ENCODE measurements at places on chromosomes 11 and 22.

DNA sequence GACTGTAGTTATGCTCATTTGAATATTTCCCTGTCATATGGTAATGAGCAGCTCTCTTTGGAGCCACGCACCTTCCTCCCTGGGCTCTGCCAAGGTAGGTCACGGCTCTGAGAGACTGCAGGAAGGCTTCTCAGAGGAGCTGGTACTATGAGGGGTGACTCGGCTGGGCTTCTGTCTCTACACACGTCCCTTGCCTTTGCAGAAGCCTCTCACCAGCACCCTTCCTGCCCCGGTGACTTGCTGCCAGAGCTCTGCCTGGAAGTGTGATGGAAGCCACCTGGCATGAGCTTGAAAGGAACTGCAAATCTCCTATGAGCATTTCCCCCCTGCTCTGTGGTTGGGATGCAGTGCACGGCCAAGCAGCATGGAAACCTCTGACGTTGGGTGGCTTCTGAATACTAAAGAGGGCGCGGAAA, 74.2 kb downstream of the KIRREL3 start:
- DNase-seq: no peak

DNA sequence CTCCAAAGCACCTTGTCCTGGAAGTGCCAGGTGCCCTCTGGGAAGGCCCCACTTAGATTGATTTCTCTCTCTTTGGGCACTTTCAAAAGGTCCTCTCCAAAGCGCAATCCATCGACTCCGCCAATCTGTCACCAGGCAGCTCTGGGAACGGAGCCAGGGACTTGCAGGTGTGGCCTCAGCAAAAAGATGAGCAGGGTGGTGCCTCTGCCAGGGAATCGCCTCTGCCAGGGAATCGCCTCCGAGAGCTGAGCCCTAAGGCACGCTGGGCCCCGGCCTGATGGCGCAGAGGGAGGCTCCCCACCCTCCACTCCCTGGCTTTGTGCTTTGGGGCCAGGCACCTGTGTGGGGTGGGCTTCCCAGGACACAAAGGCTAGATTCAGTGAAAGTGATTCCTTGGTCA, 1391.3 kb downstream of the TBC1D22A start:
- DNase-seq: no peak

GRCh38 chr11:69155302-69156234, at the start of gene SMIM38:
TSS of gene SMIM38 (plus strand) at chr11:69155935. CDS start at chr11:69157847, 1,912 bp downstream.
- DNase-seq: no peak

DNA sequence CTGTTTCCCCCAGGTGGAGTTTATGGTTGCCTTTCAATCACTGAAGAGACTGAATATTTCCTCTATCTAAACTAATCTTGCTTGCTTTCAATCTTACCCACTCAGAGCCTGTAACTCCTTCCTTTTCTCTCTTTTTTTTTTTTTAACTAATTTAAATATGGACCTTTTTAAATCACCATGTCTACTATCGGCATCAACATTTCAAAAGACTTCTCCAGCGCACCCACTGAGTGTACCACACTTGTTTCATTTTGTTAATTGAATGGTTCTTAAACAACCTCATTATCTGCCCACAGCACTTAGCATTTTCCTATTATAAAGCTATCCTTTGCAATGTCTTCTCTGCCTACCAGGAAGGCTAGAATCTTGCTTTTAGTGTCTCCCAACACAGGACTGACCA, 1212.5 kb downstream of the LRRC4C start:
- DNase-seq: no peak

- DNase-seq: no peak
Observed at GRCh38 chr22:47139013-47139789, 376.8 kb downstream of the TBC1D22A start.

DNA sequence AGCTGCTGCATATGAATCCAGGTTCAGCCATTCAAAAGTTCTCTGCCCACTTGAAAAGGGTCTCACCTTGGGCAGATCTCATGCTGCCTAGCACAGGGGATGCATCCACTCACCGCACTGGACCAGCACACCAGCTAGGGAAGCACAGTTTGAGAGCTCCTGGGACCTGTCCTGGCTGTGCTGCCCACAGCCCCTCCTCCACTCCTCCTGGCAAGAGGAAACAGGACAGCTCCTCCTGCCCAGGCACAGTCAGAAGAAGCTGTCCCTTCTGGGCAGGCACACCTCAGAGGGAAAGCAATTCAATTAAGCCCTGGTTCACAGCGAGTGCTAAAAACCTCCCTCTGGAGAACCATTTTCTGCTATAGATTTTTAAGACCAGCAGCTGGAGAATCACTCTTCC, 146.7 kb downstream of the ST3GAL4 start:
- no peak for DNase-seq

DNA sequence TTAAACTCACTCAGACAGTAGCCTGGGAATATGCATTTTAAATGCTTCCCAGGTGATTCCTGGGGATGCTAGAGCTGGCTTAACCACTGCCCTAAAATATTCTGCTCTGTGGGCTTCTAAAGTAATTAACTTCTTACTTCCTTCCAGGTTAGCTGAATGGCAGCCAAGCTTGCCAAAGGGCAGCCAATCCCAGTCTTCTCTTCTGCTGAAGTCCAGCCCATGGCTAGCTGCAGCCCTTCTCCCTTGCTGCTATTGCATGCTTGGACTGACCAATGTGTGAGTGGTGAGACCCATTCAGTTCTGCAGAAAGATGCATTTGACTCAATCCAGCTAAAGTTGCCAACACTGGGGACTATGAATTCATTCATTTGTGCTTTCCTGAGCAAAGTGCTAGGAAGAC, 411.9 kb downstream of the SOX6 start:
- DNase-seq: no peak

DNA sequence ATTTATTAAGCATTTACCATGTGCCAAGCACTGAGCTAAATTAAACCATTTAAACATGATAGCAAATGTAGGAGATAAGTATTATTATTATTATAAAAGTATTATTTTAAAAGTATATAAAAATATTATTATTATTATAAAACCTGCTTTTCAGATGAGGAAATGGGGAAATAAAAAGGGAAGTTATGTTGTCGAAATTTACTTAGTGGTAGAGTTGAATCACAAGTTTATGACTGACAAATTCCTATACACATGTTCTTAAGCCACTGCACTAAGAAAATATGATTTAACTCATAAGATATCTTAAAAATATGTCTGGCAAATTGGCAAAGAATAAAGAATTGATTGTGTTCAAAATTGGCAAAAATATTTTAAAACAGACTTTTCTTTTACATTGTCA, 53.8 kb downstream of the CASP12 start:
- no peak for DNase-seq

DNA sequence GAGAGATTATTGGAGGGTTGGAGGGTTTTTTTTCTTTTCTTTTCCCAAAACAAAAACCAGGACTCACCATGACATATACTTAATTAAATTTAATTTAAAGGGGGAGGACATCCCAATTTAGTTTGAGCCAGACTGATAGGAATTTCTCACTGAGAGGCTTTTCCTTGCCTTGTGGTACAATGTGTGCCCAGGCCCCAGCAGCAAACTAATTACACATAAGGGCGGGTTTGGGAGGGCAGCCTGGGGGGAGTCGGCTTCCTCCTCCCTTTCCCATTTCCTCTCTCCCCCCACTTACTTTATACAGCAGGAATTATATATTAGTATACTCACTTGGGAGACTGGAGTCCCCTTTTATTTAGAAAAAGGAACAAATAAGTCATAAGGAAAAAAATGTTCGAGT, 2.9 kb downstream of the TEAD1 start:
- DNase-seq: no peak

DNA sequence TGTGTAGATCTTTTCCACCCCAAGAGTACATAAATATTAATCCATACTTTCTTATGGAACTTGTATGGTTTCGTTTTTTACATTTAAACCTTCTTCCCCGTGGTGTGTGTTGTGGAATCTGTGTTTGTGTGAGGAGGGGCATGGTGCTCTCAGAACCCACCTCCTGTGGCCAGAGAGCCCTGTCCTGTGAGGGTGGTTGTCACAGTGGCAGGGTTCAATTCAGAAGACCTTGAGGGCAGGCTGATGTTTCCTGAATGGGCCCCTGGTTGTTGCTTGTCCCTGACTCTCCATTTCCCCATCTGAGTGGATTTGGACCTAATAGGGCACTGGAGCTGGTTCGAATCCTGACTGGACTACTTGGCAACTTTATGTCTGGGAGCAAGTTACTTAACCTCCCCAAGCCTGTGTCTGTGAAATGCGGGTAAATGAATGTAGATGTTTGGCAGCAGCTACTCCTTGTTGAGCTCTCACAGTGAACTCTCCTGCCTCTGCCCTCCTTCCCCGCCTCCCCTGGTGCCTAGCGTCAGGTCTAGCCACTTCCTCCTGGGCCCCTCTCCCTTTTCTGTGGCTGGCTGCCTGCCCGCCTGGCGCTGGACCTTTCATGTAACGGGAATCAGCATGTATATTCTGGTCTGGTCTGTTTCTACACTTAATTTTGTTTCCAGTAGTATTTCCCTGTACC, 7.3 kb downstream of the NEAT1 start:
- DNase-seq: peak; percentile 80

DNA sequence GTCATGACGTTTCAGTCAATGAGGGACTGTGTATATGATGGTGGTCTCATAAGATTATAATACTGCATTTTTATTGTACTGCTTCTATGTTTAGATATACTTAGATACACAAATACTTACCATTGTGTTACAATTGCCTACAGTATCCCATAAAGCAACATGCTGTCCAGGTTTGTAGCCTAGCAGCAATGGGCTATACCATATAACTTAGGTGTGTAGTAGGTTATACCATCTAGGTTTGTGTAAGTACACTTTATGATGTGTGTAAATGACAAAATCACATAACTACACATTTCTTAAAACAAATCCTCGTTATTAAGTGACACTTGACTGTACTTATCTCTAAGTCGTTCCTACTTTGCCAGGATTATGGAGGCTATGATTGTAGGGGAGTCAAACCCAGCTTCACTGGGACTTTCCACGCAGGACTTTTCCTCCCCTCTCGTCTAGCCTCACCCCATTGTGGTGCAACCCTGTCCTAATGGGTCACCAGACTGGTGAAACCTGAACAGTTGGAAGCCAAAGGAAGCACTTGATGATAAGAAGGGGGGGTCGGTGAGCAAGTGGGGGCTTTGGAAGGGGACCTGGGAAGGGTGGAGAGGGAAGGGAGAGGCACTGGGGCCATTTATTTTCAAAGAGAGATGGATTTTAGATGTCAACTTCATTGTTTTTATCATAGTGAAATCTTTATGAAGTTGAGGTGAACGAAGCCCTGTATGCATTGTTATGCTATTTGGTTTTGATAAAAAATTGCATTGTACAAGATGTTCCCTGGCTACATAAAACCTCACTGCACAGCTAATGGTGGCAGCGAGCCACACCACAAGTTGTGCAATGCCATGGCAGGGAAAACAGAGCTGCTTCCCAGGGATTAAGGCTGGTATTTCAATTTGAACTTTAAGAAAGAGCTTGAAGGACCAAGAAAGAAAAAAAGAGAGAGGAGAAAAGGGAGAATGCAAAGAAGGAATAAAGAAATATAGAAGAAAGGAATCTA, 129.1 kb downstream of the EHF start:
- DNase-seq: peak; percentile 53

DNA sequence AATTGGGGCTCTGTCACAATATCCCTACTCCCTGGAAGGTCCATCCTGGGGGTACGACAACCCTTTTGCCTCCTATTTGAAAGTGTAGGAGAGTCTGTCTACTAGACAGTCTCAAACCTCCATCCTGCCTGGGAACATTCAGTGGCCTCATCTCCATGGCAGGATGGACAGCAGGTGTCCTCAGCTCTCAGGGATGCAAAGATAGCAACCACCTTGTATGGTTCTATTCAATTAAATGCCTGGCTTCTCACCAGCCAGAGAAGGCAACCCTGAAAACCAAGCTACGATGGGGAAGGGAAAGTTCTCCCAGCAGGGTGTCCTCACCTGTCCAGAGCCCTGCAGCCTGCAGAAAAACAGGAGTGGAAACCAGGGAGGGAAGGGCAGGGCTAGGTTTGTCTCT, 164.9 kb downstream of the MIAT start:
- DNase-seq: no peak

DNA sequence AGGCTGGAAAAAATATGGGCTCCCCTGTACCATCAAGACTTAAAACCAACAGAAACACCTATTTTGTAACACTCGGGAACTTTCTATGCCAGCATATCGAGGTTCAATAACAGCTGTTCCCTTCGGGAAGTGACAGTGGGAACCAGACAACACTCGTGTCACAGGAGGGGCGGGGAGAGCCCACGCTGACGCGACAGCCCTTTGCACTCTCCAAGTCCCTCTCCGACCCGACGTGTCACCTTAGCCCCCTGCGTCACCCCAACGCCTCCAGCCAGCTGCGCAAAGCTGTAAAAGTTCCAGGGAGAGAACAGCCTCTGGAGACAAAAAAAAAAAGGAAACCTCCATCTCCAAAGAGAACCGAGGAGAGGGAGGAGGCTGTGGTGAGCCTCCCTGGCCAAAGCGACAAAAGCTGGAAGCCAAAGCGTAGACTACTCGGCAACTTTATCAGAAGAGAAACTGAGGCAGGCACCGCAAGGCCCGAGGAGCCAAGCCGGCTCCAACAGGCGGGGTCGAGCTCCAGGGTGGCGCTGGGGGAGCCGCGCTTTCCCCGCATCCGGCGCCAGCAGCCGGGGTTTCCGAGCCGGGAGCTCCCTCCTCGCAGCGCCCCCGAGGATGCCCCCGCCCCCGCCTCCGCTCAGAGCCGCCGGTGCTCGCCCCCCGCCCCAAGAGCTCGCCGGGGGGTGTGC, 751 bp downstream of the ARFGAP3 start:
- DNase-seq: no peak

DNA sequence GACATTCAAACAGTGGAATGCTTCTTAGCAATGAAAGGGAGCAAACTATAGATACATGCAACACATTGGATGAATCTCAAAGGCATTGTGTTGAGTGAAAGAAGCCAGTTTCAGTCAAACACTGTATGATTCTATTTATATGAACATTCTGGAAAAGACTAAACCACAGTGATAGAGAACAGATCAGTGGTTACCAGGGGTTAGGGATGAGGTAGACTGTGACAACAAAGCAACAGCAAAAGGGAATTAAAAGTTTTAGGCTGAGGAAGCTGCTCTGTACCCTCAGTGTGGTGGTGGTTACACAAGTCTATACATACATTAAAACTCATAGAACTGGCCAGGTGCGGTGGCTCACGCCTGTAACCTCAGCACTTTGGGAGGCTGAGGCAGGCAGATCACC, 23.0 kb downstream of the FDX1 start:
- no peak for DNase-seq

DNA sequence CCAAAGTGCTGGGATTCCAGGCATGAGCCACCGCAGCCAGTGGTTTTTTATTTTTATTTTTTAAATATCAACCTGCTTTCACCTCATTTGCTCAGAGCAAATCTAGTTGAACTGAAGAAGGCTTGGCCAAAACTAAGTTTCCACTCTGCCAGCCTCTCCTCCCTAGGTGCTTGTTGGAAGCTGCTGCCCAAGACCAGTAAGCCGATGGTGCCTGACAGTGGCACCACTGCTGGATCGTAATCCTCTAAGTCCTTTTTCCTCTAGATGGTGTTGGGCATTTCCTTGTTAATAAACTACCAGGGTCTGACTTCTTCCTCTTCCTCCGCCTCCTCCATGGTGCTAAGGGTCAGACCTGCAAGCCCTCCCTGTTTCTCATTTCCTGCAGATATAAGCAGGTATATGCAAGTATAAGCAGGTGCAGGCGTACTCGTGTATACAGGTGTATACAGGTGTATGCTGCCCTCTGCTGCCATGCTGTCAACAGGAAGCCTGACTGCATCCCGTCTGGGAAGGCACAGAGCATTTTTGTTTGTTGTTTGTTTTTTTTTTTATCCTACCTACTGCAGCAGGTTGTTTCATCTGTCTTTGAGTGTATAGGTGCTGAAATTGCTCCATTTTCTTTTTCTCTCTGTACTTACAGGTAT, 1.6 kb downstream of the NADSYN1 start:
- no peak for DNase-seq

- DNase-seq: no peak
Observed at GRCh38 chr11:3046190-3046589, 11.0 kb downstream of the CARS1 start.
